A172 (cell line): ENCODE measurements at places on chromosomes 16 and 17. TPM values are rescaled to one million over a fixed set of nuclear protein-coding genes. Genes with fewer than 3 reads are reported as not detected.

The PLLP gene
- total RNA-seq, result 0.55 TPM in 1 of 2 replicates, not detected in the other

DNA sequence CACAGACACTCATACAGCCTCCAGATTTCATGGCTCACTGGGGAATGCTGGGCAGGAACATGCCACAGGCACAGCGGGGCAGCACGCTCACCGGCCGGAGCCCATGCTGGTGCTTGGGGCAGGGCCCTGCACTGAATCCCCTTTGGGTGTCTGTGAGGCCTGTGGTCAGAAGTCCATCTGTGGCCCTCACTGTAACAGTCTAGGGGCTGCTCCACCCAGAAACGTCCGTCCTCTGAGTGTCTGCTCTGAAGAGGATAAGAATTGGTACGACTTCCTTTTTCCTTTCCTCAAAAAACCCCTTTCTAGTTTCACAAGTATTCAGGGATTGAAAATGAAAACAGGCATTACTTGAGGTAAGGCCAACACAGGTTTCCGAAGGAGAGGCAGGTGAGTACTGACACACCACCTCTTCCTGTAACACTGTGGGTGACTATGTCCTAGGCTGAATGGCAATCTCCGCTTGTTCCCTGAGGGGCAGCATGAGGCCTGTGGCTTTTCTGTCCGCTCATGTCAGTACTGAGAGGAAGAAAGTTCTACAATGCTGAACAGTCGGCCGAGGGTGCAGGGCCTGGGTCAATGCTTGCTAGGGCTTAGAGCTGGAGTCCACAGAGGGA lies 42.5 kb downstream of the TMEM11 start:
- no peak for DNase-seq

The PKMYT1 gene
- total RNA-seq, result 50.8 and 63.1 TPM in 2 replicates

DNA sequence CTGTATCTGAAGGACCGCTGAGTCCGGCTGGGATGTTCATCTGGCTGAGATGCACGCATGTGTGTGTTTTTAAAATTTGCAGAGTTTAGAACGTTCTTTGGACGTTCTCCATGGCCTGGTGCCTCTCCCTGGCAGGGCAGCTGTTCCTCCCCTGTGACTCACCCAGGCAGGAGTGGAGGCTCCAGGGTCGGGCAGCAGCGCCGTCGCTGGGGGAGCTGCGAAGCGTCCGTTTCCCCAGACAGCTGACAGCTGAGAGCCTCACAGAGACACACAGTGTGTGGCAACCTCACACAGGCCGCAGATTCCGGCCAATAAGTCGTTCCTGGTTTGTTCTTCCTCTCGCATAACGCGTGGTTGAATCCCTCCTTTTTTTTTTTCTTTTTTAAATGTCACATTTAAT lies 80.6 kb downstream of the OR1D5 start:
- peak; percentile 76 for DNase-seq

The KRTAP9-2 gene
- total RNA-seq, result not detected in 2 replicates

The PTGES3L gene
- 0.41 and 0.43 TPM in 2 replicates for total RNA-seq

DNA sequence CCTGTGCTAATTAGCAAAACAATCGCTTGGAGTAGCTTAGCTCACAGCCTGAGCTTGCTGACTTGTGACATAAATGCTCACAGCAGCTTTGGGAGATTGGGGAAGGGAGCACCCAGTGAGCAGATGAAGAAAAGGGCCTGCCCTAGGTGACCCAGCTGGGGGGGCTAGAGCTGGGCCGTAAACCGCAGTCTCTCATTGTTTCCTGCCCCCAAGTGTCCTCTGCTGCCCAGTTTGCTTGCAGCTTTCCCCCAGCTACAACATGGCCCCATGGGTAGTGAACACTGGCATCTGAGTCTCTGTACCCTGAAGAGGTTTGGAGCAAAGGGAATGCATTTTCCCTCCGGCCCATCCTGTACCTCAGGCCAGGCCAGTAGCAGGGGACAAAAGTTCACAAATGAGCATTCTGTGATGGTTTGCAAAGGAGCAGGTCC lies 349.4 kb downstream of the SLC39A11 start:
- DNase-seq, result no peak

DNA sequence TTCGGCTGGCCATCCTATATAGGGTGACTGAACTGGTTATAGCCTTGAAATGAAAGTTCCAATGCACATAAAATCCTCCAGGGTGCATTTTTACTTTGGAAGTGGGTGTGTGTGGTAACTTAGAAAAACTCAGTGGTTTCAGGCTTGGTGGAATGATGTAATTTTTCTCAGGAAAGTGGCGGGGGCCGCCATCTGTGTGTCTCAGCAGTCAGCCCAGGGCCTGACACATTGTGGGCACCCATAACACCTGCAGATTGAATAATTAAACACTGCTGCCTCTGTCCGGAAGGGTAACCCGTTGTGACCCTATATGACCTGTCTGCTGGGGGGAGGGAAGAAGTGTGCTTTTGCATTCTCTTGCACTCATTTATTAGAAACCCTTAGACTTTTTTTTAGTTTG lies 2.2 kb upstream of the PDP2 start:
- no peak for DNase-seq

GRCh38 chr17:38428643-38429371 lies 543 bp downstream of the ARHGAP23 start:
- DNase-seq, result peak; percentile 81

DNA sequence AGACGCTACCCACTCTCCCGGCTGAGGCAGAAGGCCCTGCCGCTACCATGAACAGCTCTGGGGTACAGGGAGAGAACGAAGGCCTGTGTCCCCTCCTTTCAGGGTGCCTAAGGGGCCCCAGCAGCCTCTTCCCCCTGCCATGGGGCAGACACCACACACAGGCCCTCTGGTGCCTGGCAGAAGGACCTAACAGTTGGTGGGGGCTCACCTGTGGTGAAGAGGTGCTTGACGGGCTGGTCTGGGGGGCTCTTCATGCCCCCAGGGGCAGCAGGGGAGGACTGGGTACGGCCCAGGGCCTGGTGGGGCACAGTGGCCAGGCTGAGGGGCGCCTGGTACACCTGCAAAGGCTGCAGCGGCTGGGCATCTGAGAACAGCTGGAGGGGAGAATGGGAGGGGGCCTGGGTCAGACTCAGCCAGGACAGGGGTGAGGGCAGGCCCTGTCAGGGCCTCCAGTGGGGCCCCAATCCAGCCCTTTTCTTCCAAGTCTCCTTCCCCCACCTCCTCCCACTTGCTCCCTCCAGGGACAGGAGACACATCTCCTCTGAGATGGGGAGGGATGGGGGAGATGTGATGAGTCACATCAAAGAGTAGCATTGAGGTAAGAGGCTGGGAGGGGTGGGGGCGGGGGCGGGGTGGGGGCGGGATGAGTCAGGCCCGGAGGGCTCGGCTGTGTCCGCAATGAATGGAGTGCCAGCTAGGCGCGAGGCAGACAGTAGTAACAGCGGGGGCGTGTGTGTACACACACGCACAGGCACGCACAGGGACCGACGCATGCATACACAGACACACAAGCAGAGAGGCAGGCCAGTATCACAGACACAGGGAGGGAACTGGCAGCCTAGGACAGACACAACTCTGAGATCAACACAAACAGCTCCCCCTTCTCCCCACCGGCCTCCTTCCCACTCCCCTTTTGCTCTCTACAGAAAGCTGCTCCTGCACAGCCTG lies 16.1 kb downstream of the G6PC3 start:
- DNase-seq, result peak; percentile 89

- DNase-seq, result no peak
Observed at GRCh38 chr17:74851612-74852236, 8.0 kb downstream of the GRIN2C start.

DNA sequence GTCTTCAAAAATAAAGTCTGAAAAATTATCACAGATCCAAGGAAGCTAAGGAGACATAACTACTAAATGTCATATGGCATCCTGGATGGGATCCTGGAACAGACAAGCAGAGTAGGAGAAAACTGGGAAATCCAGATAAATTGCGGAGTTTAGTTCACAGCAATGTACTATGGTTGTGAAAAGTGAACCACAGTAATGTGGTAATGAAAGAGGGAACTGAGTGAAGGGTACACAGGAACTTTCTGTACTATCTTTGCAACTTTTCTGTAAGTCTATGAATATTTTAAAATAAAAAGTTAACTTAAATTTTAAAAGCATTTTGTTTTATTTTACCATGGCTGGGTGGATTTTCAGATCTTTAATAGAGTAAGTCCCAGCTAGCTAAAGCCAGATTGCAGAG lies 16.3 kb downstream of the SLFN12L start:
- no peak for DNase-seq

The BAIAP3 gene
- total RNA-seq, result 2.4 and 10.3 TPM in 2 replicates

DNA sequence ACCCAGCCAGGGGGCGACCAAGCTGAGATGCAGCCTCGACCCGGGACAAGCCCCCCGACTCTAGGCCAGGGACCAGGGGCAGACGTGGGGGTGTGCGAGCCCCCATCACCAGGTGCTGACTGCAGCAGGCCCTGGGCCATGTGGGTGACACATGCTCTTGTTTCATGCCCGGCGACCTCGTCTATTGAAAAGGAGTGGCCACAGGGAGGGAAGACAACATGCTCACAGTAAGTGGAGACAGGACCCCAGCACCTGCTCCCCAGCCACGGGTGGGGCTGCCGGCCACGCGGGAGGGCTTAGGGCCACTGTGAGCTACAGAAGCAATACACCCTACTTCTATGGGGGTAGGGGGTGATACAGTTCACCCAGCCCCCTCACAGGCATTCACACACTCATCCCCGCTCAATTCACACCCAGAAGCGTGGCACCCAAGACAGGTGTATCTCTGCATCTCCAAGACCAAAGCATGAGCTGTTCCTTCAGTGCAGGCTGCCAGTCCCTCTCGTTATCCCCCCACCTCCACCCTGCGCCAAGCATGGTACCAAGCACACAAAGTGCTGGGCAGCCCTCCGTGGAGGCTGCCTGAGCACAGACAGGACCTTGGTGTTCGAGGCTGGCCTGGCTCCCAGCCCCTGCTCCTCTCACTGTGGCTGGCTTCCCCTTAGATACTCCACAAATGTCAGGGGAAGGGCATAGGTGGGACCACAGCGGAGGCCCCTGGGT lies 13.6 kb downstream of the VASN start:
- no peak for DNase-seq

DNA sequence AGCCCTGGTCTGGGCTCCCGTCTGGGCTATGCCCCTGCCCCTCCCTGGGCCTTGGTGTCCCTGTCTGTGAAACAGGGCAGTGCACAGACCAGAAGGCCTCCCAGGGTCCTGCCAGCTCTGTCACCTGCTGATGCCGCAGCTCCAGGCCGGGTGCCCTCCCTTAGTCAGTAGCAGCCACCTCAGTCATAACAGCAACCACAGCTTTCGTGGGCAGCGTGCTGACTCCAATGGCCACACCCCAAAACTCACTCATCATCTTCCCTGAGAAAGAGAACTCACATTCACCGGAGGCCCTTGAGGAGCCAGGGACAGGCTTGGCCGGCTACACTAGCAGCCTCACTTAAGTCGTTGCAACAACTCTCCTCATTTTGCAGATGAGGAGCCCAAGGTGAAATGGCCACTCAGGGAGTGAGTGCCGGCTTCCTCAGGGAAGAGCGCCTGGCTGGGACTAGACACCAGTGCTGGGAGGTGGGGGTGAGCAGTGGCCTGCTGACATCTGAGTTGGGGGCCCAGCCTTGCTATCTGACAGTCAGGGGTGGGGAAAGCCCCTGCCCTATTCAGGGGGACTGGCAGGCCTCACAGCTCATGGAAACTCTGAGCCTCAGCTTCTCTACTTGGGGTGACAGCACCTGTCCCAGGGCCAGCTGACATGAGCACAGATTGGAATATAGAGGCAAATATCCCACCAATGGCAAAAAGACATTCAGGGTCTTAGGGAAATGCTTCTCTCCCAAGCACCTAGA lies 22.6 kb downstream of the SLC5A10 start:
- DNase-seq, result peak; percentile 77

- DNase-seq, result no peak
Observed at GRCh38 chr17:2755891-2756724, 6.7 kb upstream of the CCDC92B start.

GRCh38 chr17:2061441-2061958 lies 6.6 kb downstream of the HIC1 start:
- DNase-seq, result no peak
